SK-N-SH (cell line): ENCODE measurements at places on chromosomes 5 and 9.

- DNase-seq = no peak
These were observed 390 bp upstream of the SNX2 start for GRCh38 chr5:122774519-122774860.

DNA sequence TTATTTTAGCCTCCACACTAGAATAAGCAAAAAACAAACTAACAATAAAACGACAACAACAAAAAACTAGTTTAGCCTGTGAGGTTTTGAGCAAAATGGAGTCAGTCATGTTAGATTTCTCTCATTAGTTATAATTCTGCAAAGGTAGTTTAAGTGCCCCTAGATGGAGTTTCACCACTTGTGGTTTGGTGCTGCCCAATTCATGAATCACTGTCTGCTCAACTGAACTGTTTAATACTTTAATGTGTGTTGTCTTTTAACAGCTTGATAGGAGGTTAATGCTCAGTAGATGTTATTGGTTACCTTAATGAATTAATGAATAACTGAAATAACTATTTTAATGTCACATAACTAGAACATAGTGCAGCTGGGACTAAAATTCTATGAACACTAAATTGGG, 3.5 kb upstream of the PLAA start:
- DNase-seq = no peak

DNA sequence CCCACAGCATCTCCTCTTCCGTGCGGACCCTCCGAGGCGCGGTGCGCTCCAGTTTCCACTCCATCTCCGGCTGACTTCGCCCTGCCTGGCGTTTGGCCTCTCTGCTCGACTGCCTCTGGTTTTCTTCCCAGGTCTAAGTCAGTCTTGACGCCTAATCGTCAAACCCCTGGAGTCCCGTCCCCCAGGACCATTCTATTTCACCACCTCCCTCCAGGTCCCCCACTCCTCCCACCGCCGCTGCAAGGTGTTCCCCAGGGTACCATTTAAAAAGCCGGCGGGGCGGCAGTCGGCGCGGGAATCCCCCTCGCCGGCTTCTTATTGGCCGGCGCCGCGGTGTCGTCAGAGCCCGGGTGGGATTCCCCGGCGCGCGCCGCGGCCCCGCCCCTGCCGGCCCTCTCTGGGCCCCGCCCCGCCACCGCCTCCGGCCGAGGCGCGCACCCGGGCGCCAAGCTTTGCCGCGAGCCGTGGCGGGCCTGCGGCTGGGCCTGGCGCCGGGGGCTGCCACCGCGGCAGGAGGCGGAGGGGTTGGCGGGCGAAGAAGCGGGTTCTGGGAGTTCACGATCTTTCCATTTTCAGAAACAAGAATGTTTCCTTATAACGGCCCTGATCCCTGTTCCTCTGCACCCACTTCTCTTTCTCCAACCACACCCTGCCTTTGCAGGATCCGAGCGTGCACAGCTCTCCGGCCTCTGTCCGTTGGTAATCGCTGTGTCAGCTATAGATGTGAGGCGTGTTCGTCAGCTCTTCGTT, at the start of gene CDC20B:
CDC20B (minus strand) TSS at position 241 of the 750 bp plus-strand sequence; CDS start at position 64, 177 bp downstream.
- DNase-seq = peak; percentile 94

- no peak for DNase-seq
These were observed 55.1 kb downstream of the MEGF9 start for GRCh38 chr9:120659209-120659608.

- no peak for DNase-seq
These were observed 25.2 kb downstream of the AQP7 start for GRCh38 chr9:33377089-33377715.

- DNase-seq = no peak
These were observed 71.0 kb upstream of the IQGAP2 start for GRCh38 chr5:76332102-76332501.

- no peak for DNase-seq
These were observed 257.8 kb downstream of the GOLPH3 start for GRCh38 chr5:31916327-31916726.

- no peak for DNase-seq
These were observed 140.6 kb downstream of the ERCC6L2 start for GRCh38 chr9:96015876-96016686.

- DNase-seq = no peak
These were observed 264.6 kb downstream of the TMEM167A start for GRCh38 chr5:82812575-82812974.

DNA sequence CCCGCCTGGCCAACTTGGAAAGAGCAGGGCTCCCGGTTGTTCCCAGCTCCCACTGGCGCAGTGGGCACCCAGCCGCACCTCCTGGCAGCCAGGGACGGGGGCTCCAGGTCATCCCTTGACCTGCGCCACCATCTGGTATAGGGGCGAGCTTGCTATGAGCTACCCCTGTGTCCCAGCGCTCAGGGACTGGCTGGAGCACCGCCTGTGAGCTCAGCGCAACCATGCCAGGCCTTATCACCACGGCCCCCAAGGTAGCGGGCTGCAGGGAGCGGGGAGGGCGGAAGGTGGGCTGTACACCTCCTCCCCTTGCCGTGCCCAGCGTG, 15.4 kb upstream of the RASA1 start:
- DNase-seq = no peak

DNA sequence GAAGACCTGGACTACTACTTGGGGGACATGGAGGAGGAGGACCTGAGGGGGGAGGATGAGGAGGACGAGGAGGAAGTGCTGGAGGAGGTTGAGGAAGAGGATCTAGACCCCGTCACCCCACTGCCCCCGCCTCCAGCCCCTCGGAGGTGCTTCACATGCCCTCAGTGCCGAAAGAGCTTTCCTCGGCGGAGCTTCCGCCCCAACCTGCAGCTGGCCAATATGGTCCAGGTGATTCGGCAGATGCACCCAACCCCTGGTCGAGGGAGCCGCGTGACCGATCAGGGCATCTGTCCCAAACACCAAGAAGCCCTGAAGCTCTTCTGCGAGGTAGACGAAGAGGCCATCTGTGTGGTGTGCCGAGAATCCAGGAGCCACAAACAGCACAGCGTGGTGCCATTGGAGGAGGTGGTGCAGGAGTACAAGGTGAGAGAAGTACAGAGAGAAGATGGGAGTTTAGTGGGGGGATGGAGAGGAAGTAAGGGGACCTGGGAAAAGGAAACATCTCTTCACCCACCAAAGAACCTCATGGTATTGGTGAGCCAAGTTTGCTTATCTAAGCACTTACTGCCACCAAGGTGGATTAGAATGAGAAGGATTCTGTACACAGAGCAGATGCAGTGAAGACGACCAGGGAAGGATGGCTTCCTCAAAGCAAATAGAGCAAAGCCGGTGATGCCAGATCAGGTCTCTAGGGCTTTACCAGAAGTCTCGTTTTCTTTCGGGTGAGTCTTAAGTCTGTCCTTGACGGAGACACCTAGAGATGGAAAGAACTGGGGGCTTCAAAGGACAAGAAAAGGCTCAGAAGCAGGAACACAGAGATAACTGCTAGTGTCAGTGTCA, 1.5 kb downstream of the TRIM41 start:
- DNase-seq = peak; percentile 38

DNA sequence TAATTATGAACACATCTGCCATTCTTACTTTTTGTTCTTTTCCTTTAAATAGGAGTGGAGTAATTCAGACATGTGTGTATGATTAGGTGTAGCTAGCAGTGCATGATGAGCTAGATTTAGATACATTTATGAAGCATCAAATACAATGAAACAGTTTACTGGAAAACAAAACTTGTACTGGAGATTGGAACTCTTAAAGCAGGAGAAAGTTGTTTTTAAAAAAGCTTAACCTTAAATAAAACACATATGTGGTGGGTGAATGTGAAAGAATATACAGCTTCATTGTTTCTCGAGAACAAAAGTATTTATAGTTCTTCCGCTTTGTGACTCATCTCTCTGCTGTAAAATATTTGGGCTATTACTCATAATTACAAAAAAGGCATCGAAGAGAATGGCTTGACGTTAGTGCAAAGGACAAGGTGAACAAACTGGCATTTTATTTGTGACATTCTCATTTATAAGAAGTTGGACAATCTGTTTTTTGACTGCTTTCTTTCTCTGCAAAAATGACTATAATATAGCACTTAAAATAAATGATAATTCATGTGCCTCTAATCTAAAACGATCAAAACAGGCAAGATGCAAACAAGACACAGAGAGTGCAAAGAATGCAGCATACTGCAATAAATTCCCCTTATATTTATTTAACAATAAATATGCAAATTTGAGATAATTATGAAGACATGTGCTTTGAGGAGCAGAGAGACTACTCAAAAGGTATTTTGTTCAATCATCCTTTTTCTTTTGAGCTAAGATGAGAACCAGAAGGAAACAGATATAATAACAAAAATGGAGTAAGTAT, 478.8 kb downstream of the CETN3 start:
- DNase-seq = no peak

GRCh38 chr9:70262948-70263347, 4.2 kb downstream of the SMC5 start:
- no peak for DNase-seq

DNA sequence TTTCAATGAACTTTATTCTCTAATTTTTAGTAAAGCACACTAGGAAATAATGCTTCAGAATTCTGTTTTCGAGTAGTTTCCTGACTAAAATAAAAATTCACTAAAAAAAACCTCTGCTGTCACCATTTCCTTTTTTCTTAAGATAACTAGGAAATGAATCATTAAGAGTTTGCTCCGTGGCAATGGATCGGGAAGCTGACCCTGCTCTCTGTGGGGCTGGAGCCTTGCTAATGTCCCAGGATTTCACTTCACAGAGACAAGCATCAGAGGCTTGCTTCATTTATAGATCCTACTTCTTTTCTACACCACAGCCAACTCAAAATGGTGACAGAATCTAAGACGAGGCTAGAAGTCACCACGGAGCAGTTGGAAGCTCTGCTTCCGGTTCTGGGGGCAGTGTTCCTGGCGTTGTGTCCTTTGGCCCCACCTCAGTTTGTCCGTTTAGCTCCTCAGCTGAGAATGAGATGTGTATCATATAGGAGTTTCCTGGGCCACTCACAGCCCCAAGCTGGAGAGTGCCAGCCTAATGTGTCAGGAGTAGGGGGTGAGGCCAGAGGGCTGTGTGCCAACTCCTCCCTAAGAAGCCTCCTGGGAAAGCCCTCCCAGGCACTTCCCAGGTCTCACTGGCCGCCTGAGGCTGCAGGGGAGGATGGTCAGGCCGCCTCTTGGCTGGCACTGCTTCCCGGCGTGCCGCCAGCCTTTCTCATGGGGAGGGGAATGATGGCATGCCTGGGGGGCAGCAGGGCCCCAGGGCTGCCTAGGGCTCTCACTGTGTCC, 19.6 kb downstream of the TENT4A start:
- peak; percentile 52 for DNase-seq

DNA sequence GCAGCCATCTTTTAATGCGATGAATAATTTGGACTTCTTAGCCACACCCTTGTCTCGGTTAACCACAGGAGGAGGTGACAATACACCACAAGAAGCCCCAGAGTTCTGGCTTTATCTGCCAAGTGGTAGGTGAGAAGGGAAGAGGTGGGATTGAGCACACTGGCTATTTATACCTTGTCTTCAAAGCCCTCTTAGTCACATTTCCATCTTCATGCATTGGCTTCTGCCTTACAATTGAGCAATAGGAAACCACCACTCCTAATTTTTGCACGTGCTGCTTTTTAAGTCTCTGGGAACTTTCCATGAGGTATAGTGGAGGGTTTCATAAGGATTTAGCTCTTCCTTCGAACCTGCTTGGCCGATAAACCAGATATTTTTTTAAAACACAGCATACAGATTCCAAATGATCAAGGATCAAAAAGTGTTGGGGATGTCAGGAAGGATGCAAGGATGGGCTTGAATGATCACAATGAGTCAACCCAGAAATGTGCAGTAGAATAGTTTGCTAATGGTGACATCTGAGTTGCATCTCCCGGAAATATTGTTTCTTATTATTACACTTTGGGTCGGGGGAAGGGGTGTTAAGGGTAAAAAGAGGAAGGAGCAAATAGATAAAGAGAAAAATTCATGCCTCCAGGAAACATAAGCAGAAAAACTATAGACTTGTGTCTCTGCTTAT, 25.5 kb downstream of the PLAC8L1 start:
- no peak for DNase-seq

DNA sequence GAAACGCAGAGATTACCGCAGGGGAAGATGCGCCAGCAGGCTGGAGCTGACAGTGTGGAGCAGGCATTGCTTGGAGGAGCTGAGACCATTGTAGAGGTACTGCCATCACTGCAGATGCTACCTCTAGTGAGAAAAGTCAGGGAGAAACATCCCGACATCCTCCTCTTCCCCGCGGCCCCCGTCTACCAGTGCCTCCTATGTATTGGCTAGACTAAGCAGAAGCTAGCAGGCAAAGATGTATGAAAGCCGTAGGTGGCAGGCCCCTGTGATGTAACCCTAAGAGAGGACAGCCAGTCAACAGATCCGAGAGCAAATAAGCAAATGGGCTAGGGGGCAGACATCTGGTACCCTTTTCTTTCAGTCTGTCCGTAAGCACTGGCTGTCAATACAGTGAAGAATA, 115.5 kb upstream of the ACTBL2 start:
- DNase-seq = no peak

GRCh38 chr9:124771867-124772679, 962 bp upstream of the NR6A1 start:
- DNase-seq = peak; percentile 89

DNA sequence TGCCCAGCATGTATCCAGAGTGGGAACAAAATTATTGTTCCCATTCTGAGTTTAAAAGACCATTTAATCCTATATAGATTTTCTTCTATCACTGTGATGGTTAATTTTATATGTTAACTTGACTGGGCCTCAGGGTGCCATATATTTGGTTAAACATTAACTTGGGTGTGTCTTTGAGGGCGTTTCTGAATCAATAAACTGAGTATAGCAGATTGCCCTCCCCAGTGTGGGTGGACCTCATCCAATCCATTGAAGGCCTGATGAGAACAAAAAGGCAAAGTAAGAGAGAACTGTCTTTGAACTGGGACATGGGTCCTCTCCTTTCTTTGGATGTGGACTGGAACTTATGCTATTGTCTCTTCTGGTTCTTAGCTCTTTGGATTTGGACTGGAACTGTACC, 17.3 kb downstream of the RIOK2 start:
- no peak for DNase-seq

- DNase-seq = peak; percentile 20
These were observed 7.4 kb downstream of the ZDHHC11B start for GRCh38 chr5:776862-777711.

GRCh38 chr9:114250235-114250568, 72.7 kb upstream of the ORM1 start:
- DNase-seq = peak; percentile 88

- DNase-seq = no peak
These were observed 167.0 kb upstream of the ZNF618 start for GRCh38 chr9:113708821-113709713.

DNA sequence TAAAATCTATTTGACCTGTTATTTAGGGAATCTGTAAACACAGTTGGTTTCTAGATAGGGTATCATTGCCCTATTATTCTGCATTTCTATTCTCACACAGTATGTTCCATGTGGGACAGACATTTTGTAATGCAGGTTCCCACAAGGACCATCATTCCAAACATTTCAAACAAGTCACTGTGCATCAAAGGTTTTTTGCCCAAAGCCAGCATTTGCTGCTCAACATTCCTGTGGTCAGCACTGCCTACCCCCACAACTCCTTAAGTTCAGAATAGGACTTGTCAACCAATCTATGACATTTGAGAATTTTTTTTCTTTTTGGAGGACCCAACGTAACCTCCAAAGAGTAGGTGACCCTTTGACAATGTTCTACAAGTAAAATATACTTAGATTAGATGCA, 95.7 kb downstream of the LPAR1 start:
- DNase-seq = no peak
